ENCODE measurements at places on chromosomes 6 and 20.
A peak's percentile ranks its signal among the peaks of the same experiment; 100 is the strongest.

DNA sequence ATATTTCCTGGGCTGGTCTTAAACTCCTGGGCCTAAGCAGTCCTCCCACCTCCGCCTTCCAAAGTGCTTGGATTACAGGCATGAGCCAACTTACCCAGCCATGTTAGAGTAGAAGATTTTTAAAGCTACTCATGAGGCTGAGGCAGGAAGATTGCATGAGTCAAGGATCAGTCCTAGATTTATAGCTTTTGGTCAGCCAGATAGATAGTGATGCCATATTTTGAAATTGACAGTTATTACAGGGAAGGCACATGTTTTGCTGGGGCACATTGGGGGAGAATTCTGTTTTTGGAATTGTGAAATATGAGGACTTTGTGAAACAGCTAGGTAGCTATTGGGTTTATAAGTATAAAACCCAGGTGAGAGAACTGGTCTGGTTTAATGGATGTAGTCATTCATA, 40.9 kb downstream of the DOP1A start:
- DNase-seq: no peak

GRCh38 chr20:50314678-50315335, 124.2 kb downstream of the CEBPB start:
- DNase-seq: no peak

- DNase-seq: no peak
These were observed 695.5 kb upstream of the CHD6 start for GRCh38 chr20:42313704-42314103.

DNA sequence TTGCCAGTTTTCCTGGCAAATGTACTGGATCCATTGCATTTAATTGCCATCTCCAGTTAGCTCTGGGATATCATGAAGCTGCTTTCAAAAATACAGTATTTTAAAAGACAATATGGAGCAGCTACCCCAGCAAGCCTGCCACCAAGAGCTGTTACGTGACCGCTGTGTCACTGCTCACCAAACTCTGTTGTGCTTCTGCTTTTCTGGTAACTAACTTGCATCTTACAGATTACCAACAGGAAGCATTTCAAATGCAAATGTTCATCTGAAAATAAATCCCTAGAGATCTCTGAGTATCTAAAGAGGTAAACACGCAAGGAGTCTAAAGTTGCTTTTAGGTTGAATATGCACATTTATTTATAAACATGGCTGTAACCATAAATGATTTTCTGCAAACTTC, 1008.3 kb downstream of the KIF16B start:
- DNase-seq: no peak

- no peak for DNase-seq
These were observed 143.2 kb downstream of the PTCHD4 start for GRCh38 chr6:47967843-47968242.

- DNase-seq: no peak
These were observed 38.3 kb downstream of the HNF4A start for GRCh38 chr20:44393608-44394451.

DNA sequence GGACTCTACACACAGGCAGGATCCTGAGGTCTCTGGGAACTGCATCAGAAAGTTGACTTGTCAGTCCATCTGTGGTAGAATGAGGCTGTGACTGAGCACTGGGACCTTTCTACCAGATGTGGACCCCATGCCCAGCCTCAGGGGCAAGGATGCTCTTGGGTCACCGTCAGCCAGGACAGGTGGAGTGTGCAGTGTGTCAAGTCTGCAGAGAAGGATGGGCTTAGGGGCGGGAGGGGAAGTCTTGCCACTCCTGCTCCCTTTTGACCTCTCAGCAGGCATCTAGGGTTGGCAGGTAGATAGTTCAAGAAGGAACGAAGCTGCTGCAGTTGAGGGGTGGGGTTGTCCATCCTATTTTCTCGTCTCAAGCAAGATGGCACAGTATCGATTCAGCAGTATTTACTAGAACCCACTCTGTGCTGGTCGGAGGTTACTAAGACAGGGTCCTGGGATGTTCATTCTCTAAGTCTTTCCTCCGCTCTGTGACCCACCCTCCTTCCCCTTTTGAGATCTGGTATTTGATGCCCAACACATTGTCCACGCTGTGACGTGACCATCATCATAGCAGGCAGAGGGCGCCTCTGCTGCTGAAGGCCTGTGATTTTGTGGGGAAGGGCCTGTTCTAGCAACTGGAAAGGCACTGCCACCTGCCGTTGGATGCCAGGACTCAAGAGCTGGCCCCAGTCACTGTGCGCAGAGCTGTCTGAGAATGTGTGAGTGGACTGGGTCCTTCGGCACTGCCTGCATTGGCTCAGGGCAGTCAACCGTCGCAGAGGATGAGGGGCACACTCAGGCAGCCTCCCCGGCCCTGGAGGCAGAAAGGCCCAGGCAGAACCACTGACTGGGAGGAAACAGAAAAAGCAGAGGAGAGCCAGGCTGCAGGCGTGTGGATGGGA, 23.2 kb downstream of the RBCK1 start:
- DNase-seq: peak; percentile 74

DNA sequence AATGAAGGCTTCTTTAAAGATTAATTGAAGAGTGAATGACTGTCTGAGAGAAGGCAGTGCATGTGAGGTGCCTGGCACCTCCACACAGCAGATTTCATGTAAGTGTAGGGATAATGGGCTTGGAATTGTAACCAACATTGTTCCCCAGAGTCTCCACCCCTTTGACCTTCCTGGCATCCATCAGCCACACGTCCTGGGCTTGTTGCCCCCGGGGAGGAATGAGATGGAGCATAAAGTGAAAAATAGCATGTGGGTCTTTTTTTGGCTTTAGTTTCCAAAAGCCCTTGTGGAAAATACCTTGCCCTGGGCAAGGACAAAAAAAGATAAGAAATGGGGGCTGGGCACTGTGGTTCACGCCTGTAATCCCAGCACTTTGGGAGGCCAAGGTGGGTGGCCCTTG, 242.2 kb upstream of the ECI2 start:
- no peak for DNase-seq

GRCh38 chr6:145020543-145020942, 714.8 kb downstream of the EPM2A start:
- no peak for DNase-seq

DNA sequence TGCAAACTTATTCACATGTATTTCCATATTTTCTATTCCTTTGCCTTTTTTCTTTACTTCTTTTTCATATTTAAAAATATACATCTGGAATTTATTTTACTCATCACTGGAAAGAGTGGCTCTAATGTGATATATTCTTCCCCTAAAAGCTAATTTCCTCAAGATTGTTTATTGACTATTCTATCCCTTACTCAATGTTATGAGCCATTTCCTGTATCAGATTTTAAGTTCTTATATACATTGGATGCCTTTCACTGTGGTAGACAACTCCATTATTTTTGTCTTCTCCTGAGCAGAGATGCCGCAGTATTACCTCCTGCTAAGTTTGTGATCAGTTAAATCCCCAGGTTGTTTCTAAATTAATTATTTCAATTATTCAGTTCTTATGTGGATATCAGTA, 418.4 kb upstream of the JAG1 start:
- no peak for DNase-seq

GRCh38 chr6:148398678-148399077, 56.0 kb downstream of the SASH1 start:
- DNase-seq: no peak

DNA sequence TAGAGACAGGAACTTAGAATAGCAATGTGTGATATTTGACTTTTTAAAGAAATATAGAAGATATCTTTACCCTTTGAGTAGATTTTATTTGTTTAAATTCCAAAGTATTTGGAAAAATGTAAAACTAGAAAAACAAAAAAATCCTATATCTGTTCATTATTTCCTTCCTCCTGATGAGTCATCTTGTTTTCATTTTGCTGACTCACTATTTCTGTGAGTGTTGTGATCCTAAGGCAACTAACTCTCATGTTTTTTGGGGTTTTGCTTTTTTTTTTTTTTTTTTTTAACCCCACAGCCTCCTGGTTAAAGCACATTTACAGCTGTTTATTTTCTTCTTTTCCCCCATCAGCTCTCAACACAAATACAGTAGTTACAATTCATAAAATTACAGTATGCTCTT, 37.8 kb upstream of the THEMIS start:
- DNase-seq: no peak

DNA sequence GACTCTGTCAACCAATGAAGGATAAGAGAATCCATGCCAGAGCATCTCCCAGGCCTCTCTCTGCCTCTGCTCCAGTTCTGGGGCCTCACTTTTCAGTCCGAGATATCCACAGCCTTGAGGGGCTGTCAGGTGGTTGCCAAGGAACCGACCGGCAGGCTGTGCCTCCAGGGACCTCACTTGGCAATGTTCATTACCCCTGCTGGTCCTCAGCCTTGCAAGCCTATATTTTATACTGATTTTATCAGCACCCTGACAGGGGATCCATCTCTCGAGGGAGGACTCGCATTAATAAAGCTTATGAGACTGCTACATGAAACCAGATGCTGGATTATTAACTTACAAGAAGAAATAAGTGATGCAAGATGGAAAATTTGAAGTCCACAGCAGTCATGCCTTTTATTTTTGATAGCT, 39.9 kb downstream of the TMC2 start:
- no peak for DNase-seq

DNA sequence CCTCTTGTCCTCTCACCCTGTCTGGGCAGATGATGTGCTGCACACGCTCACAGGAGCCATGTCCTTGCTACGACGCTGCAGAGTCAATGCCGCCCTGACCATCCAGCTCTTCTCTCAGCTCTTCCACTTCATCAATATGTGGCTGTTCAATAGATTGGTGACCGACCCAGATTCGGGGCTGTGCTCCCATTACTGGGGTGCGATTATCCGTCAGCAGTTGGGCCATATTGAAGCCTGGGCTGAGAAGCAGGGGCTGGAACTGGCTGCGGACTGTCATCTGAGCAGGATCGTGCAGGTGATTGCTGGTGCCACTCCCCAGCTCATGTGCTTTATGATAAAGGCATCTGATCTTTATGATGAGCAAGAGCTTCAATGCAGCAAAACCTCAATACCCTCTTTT, 82.3 kb upstream of the KIF25 start:
- no peak for DNase-seq

DNA sequence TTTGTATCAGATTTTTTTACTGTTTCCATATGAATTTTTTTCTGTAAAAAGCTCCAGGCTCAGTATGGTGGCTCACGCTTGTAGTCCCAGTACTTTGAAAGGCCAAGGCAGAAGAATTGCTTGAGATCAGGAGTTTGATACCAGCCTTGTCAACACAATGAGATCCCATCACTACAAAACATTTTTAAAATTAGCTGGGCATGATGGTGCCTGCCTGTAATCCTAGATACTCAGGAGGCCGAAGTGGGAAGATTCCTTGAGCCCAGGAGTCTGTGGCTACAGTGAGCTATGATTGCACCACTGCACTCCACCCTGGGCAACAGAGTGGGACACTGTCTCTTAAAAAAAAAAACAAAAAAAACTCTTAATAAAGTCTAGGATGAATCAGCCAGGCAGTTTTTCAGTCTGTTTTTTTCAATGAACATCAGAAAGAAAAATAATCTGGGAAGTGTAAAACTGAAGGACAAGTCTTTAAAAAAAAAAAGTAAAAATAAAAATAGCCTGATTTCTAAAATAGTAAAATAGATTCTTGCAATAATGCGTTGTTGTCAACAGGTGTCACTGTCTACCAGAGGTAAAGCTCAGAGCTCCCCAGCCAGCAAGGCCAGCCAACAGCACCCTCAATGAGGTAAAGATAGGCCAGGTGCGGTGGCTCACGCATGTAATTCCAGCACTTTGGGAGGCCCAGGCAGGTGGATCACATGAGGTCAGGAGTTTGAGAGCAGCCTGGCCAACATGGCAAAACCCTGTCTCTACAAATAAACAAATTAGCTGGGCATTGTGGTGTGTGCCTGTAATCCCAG, 9.3 kb upstream of the ATG5 start:
- DNase-seq: peak; percentile 30

DNA sequence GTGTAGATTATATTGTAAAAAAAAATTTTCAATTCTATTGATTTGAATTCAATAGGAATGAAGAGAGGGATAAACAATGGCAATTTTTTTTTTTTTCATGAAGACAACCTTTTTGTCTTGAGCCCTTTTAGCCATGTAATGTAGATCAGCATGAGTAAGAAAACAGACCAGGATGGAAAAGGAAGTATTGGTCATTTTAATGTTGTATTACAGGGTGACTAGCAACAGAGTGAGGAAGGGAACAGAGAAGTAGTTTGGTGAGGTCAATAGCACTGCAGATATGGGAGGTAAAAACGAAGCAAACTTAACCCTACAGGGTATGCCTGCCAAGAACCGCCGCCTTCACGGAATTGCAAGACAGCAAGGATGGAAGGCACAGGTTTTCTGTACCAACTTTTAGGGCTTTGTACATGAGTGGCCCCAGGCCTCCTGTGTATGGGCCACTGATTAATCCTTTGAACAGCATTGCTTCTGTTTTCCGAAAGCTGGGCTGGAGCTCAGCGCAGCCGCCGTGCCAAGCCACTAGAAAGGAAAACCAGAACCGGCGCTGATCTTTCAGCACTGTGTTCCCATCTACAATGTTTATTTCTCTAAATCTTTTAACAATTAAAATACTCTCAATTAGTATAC, 383.7 kb downstream of the CENPW start:
- no peak for DNase-seq

GRCh38 chr6:92329208-92329847, 1090.0 kb downstream of the EPHA7 start:
- DNase-seq: no peak

DNA sequence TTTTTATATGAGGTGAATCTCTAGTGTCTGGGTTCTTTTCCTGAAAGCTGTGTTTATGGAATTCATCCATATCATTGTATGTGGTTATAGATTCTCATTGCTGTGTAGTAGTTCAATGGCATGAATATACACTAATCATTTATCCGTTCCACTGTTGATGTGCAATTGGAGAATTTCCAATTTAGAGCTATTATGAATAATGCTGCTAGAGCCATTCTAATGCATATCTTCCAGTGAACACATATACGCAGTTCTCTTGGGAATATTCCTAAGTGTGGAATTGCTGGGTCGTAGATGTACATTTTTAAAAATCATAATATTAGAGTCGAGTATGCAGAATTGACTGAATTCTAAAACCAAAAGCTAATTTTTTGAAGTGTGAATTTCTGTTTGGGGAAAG, 327.5 kb upstream of the JAG1 start:
- no peak for DNase-seq

- DNase-seq: no peak
These were observed 31.4 kb upstream of the NR2E1 start for GRCh38 chr6:108134213-108134970.

DNA sequence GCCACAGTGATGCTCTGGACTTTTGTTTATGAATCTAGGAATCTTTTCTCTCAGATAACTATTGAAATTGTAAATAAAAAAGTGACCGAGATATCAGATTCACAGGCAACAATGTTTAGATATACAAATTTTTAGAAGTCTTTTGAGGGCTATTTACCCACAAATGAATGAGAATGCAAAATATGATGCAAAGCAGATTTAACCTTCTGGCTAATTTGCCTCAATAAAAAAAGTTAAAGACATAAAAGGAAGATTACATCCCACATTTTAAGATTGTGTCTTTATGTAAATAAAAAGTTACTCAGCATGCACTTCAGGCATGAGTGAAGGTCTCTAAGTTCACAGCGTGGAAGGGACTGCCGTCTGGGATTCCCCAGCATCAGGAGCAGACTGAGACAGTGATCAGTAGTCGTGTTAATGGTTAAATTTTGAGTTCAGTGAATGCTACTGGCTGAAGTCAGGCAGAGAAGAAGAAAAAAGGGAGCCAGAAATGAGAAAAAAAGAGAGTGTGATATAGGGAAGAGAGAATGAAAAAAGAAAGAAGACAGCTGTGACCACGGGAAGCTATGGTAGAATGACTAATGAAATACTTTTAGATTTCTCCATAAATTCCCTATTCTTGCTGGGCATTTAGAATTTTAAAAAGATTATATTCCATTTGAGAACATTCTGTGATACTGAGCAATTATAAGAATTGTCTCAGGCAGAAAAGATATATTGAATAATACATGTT, 93.6 kb downstream of the MYB start:
- DNase-seq: no peak

All from COR-L47 (cell line).